ENCODE measurements at places on chromosomes 2 and 18. TPM values are rescaled to one million over a fixed set of nuclear protein-coding genes. Genes with fewer than 3 reads are reported as not detected.

Gene CXCR1
- not detected for total RNA-seq

Gene PIEZO2
- total RNA-seq, result 21.8 TPM

DNA sequence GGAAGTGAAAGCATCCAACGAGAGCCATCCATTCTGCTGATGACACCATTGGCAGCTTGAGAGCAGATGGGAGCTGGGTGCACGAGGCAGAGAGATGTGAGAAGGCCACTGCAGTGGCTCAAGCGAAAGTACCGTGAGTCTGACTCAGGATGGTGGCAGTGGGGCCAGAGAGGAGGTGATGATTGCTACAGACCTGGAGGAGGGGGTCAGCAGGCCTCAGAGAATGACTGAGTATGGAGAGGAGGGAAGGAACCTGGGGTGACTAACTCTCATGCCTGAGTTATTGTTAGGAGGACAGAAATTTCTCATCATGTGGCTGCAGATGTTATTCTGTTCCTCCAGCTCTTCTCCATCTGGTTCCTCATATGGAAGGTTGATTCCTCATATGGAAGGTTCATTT lies 8.8 kb upstream of the ZBTB7C start:
- no peak for DNase-seq

DNA sequence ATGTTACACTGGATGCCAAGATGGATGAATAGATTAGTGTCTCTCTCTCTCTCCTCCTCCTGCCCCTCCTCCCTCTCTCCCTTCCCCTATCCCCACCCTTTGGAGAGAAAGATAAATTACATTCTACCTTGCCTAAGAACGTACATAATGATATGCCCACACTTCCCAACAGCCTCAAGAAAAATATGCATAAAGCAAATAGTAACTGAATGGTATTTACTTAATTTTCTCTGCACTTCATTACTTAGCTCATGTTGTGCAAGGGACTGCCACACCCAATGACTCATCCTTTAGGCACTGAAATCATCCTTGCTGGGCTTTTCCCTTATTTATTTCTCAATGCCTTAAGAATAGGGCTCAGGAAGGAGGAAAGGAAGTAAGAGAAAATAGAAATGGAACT lies 137.3 kb upstream of the PID1 start:
- no peak for DNase-seq

- DNase-seq, result no peak
Measured at GRCh38 chr2:3182848-3183247, 194.8 kb downstream of the EIPR1 start.

Measured in type B pancreatic cell (in vitro differentiated cells).